ENCODE measurements at places on chromosomes 7 and 10.

DNA sequence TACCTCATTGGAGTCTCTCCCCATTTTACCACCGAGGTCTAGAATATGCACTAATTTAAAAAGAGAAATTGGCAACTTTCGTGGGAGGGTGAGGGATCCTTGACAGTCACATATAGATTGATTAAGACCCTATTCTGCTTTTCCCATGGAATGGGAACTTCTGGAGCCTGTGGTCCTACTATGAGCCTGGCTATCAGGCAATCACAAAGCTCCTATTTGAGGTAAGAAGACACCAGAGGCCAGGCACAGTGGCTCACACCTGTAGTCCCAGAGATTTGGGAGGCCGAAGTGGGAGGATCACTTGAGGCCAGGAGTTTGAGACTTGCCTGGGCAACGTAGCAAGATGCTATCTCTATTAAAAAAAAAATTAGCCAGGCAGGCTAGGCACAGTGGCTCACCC, 104.7 kb upstream of the CCNY start:
- DNase-seq, result no peak

DNA sequence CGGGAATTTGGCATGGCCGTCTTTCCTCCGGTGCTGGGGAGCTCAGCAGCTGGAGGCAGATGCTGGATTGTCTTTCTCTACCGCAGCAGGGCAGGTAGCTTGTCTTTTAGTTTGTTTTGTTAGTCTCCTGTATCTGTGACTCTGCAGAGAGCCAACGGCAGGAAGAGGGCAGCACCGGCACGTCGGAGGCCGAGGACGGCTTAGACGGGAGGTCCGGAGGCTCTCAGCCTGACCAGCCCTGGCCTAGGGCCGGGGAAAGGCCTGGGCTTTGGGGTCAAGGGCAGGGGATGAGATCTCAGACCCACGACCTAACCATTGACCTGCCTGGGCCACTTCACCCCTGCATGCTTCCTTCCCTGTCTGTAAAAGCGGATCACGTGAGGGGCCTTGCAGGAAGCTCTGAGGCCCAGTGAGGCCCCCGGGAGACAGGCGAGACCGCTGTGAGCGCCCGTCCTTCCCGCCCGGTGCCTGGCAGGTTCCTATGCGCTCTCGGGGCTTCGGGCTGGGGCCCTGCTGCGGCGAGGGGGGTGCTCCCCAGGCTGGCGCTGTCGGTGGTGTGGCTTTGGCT, 72.7 kb downstream of the LHPP start:
- no peak for DNase-seq

- DNase-seq, result no peak
These were observed 116.1 kb downstream of the OR13A1 start for GRCh38 chr10:45199205-45199740.

- DNase-seq, result no peak
These were observed 45.5 kb upstream of the TMEM140 start for GRCh38 chr7:135102372-135102771.

- DNase-seq, result no peak
These were observed 89.9 kb downstream of the PHYHIPL start for GRCh38 chr10:59266321-59266720.

DNA sequence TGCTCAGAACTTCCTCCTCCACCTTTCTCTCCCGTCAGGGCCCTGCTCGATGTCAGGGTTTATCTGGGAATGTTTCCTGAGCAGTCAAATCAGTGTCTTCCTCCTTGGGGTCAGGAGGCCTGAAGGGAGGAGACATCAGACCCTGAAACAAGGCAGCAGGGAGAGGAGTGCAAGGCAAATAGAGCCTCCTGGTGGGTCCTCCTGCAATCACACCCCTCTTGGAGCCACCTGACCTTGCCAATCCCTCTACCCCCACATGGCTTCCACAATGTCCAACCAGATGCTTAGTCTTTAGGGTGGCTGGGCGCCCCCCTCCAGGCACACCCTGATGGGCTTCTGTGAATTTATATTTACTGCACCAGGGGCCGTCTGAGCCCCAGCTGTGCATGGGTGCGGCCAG, 12.2 kb downstream of the GPR26 start:
- no peak for DNase-seq

DNA sequence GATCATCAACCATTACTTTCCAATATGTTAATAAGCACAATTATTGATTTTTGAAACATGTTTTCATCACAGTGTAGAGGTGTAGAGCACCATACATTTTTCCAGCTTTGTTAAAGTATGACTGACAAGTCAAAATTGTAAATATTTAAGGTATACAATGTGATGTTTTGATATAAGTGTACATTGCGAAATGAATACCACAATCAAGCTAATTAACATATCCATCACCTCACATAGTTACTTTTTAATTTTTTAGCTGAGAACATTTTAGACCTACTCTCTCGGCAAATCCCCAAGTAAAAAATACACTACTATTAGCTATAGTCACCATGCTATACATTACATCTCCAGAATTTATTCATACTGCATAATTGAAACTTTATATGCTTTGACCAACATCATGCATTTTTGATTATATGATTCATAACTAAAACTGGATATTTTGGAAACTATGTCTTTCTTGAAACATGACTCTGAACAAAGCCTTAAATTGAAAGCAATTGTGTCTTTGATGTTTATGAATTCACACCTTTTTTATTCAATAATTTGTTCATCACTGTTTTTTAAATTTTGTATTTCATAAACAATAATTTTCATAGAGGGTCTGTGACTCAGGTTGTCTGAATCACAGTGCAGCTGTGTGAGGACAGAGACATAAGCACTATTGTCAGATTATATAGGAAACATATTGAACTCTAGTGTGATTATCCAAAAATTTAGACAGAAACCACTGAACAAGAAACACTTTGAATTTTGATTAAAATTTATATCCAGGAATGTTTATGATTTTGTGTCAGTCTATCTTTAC, 486.1 kb downstream of the SEMA3D start:
- peak; percentile 33 for DNase-seq

DNA sequence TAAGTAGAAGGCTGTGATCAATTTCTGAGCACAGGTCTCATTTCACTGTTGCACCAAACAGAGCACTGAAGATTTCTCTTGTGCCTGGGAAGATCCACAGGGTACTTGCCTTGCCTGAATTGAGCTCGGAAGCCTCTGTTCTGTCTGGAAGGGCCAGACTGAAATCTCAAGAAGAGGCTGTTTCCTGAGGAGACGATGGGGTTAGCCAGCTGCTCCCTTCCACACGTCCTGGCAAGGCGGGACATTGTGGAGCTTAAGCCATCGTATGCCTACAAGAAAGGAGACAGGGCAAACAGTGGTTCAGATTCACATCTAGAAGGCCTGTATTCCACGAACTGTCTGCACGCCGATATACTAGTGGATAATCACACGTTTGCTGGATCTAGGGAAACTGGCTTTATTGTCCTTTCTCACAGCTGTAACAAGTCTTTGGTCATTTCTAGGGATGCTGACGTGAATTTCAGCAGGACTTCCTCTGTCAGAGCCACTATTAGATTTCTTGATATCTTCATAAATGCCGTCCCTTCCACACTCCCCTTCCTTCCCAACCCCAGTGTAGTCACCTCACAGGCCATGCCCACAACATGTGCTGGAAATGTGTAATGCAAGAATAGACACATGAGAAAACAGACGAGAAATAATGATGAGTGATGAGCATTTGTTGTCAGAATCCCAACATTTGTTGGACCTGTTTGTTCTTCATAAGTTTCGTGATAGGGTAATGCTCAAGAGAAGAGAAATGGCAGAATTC, 137.2 kb upstream of the RSU1 start:
- DNase-seq, result no peak

DNA sequence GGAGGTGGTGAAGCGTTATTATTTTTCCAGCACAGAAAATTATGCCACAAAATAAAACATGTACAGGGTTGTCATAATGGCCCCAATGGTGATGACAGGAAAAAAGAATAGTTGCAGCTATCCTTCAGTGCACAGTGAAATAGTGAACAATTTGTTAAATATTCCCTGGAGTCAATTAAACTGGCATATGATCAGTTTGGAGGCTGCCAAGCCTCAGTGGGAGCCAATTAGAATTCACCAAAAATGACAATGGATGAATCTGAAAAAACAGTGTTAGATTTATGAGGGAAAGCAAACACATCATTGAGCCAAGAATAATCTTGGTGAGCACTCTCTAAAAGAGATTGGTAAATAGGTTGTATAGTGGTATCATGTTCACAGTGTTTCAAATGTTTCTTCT, 146.3 kb downstream of the OTUD1 start:
- no peak for DNase-seq

- no peak for DNase-seq
These were observed 207.1 kb downstream of the TRIL start for GRCh38 chr7:28750981-28751380.

All from astrocyte of the spinal cord (primary cell).